CD4-positive, alpha-beta T cell (primary cell): ENCODE measurements at places on chromosomes 13 and 19.

DNA sequence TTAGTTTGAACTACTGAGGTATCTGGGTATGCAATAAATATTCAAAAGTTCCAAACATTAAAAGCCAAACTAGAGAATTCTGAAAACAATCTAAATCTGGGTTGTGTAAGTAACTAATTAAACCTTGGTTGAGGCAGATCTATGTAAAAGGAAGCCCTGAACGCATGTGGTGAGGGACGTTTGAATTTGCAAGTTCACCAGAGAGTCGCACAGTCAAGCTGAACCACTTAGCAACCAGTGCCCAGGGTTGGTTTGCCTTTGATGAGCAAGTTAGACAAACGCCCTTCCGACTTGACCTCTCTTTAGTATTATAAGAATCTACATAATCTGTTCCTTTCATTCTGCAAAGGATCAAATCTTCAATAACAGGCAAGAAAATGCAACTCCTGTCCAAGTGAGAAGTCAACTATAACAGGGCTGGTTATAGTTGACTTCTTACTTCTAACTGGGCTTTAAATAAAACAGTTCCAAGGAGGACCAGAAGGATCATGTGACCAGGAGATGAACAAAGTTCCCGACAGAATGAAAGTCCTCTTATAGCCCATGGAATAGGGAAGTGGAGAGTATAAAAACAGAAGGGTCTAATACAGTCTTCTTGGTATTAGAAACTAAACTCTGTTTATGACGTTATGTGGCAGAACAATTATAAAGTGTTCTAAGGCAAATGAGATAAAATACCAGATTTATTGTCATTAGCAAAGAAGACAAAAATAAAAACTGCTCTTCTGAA is 40.6 kb downstream of the PHF11 start:
- no peak for DNase-seq

DNA sequence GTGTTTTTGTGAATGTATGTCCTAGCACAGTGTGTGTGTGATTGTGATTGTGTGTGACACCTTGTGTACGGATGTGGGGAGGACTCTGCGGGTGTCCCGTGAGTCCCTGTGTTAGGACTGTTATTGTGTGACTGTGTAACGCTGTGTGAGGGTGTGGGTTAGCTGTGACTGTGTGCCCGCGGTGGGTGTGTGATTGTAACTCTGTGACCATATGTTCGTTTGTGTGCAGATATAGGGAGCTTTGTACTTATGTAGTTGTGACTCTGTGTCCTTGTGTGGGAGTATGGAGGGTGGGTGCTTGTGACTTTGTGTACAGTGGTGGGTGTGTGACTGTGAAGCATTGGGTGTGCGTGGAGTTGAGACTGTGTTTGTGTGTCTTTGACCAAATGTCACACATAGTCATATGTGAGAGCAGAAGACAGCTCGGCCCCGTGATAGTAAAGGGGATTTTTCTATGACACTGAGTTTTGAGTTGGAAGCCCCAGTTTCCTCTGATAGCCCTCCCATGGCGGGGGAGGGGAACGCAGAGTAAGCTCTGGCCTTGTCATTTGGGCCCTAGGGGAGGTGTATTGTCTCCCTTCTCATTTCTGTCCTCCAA is 949 bp upstream of the ZNF260 start:
- DNase-seq = no peak

DNA sequence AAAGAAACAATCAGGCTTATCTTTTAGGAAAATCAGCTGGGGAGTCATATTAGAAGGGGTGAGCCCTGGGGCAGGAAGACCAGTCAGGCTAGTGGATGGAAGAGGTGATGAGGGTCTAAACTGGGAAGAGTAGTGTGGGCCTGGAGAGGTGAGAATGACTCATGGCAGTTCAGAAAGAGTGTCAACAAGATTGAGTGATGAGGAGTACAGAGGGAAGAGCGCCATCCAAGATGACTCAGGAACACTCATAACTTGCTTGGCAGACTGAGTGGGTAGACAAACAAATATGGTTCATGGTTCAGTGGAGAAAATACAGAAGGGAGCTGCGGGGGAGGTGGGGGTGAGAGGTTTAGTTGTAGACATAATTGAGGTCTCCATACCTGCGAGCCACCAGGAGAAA is 17.3 kb upstream of the CLDN10 start:
- no peak for DNase-seq

- DNase-seq = no peak
Measured at GRCh38 chr19:23402388-23402787, 7.1 kb upstream of the ZNF91 start.

- no peak for DNase-seq
Measured at GRCh38 chr13:45594764-45595163, 20.8 kb downstream of the ERICH6B start.

GRCh38 chr13:80798576-80799133 is 457.7 kb upstream of the SPRY2 start:
- DNase-seq = no peak

GRCh38 chr19:33325920-33326319 is 23.6 kb upstream of the CEBPA start:
- no peak for DNase-seq
